AG04450 (cell line): ENCODE measurements at places on chromosomes 1 and 21. TPM values are rescaled to one million over a fixed set of nuclear protein-coding genes. Genes with fewer than 3 reads are reported as not detected.

The MPL gene
- polyA plus RNA-seq = not detected in 2 replicates

The NES gene
- polyA plus RNA-seq = 15.7 and 19.2 TPM in 2 replicates

The S100A1 gene
- polyA plus RNA-seq = 0.21 and 0.31 TPM in 2 replicates

The RGS18 gene
- 0.48 and 1.6 TPM in 2 replicates for polyA plus RNA-seq

The C1orf226 gene
- 0.07 and 0.11 TPM in 2 replicates for polyA plus RNA-seq

The CD1B gene
- polyA plus RNA-seq = not detected in 2 replicates

The LCE5A gene
- polyA plus RNA-seq = not detected in 2 replicates

The ZNF593OS gene
- polyA plus RNA-seq = not detected in 2 replicates

The PALMD gene
- 0.37 and 0.43 TPM in 2 replicates for polyA plus RNA-seq

The COP1 gene
- 33.2 and 43.7 TPM in 2 replicates for polyA plus RNA-seq

The HSD3B1 gene
- not detected in 2 replicates for polyA plus RNA-seq

The NCMAP gene
- not detected in 2 replicates for polyA plus RNA-seq

The PTPN14 gene
- polyA plus RNA-seq = 30.3 and 34.2 TPM in 2 replicates

The FCRL3 gene
- polyA plus RNA-seq = not detected in 2 replicates

The RPS8 gene
- 2,661 and 2,755 TPM in 2 replicates for polyA plus RNA-seq

The GRIK3 gene
- not detected in 2 replicates for polyA plus RNA-seq

The LORICRIN gene
- not detected in 2 replicates for polyA plus RNA-seq

The SPATA17 gene
- polyA plus RNA-seq = 0.61 and 0.69 TPM in 2 replicates

The TRMT13 gene
- polyA plus RNA-seq = 11.4 and 17.9 TPM in 2 replicates

The LCE3D gene
- polyA plus RNA-seq = not detected in 2 replicates

The F5 gene
- not detected in 2 replicates for polyA plus RNA-seq

The AMY2A gene
- polyA plus RNA-seq = not detected in 2 replicates

The MAP3K7CL gene
- polyA plus RNA-seq = 11.0 and 11.1 TPM in 2 replicates

The CYP4A22 gene
- polyA plus RNA-seq = not detected in 2 replicates

The LCE2A gene
- not detected in 2 replicates for polyA plus RNA-seq

The TMEM53 gene
- polyA plus RNA-seq = 4.4 and 6.1 TPM in 2 replicates

The RNU1-4 gene
- under 0.01 TPM in 1 of 2 replicates, not detected in the other for polyA plus RNA-seq

The PTAFR gene
- polyA plus RNA-seq = 0.09 and 0.12 TPM in 2 replicates

The ASTN1 gene
- 0.09 and 0.14 TPM in 2 replicates for polyA plus RNA-seq

The TTC39A gene
- 0.21 and 0.46 TPM in 2 replicates for polyA plus RNA-seq

The MED8 gene
- 59.3 and 63.7 TPM in 2 replicates for polyA plus RNA-seq

The TMOD4 gene
- not detected in 2 replicates for polyA plus RNA-seq

The SELL gene
- 0.05 TPM in 1 of 2 replicates, not detected in the other for polyA plus RNA-seq

The PRELP gene
- polyA plus RNA-seq = 0.65 and 0.68 TPM in 2 replicates

The PARS2 gene
- polyA plus RNA-seq = 4.2 and 4.7 TPM in 2 replicates

The MCOLN2 gene
- polyA plus RNA-seq = 0.37 and 0.41 TPM in 2 replicates

The KRTAP21-1 gene
- not detected in 2 replicates for polyA plus RNA-seq
